PC-9 (cell line): ENCODE measurements at places on chromosomes 13 and 19. TPM values are rescaled to one million over a fixed set of nuclear protein-coding genes. Genes with fewer than 3 reads are reported as not detected.
A peak's percentile ranks its signal among the peaks of the same experiment; 100 is the strongest.

IGFL2 gene
- 1.0 TPM in 1 of 2 replicates, not detected in the other for total RNA-seq

ZNF135 gene
- 0.15 TPM in 1 of 2 replicates, not detected in the other for total RNA-seq

DNA sequence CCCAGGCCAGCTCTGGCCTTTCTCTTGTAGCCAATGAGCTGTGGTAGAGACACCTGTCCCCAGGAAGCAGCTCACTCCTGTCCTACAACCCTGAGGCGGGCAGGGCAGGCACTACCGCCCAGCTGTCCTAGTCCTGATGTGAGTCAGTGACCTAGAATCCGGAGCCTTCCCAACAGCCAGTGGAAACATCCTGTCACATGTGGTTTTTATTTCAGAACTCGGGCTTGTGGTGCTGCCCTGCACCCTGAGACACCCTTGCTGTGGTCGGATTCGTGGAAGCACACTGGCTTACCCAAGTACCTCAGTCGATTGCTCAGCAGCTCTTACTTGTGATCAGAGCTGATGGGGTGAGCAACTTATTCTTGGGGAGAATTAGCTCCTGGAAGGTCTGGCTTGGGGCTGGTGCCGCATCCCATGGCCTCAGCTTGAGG is 83.6 kb upstream of the ARHGEF7 start:
- DNase-seq: peak; percentile 35
- H3K27me3 ChIP-seq: peaks cover 22% of the 10 kb centered on the region; the same call in 1 of the 2 replicates
- H3K27ac ChIP-seq: no peak overlapping the region
- no peak overlapping the region for H3K4me3 ChIP-seq
- no peaks in the 10 kb centered on the region for H3K36me3 ChIP-seq

RGCC gene
- 3.4 and 4.8 TPM in 2 replicates for total RNA-seq

PRMT1 gene
- 228 and 261 TPM in 2 replicates for total RNA-seq

DNA sequence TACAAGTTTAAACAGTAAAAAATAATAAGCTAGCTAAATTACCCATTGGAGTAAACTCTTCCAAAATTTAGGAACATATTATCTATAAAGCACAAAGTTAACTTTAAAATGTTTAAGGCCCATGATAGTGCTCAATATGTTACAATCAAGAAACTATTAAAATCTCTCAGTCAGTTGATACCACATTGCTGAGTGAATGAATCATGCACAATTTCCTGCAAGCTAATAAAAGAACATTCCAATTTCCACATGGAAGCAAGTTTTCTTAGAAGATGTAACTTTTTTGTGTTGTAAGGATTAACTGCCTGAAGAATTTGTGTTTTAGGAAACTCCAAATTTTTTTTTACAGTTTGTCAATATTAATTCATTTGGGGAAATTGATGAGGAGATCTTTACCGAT is 666.6 kb downstream of the SLITRK1 start:
- H3K4me3 ChIP-seq: no peak overlapping the region
- H3K27ac ChIP-seq: no peak overlapping the region
- DNase-seq: no peak
- no peaks in the 10 kb centered on the region for H3K4me1 ChIP-seq
- H3K27me3 ChIP-seq: no peaks in the 10 kb centered on the region

HCN2 gene
- total RNA-seq: 1.5 and 2.0 TPM in 2 replicates

FGF9 gene
- not detected in 2 replicates for total RNA-seq

- peaks cover 26% of the 10 kb centered on the region for H3K4me1 ChIP-seq
- H3K27me3 ChIP-seq: no peaks in the 10 kb centered on the region
- peaks cover 46% of the 10 kb centered on the region for H3K36me3 ChIP-seq
- no peak overlapping the region for H3K4me3 ChIP-seq
- peak overlapping the region; percentile 56 for H3K27ac ChIP-seq
Measured at GRCh38 chr19:24059563-24060295, 27.3 kb upstream of the ZNF254 start.

LYPD3 gene
- 70.8 and 78.3 TPM in 2 replicates for total RNA-seq

ZNF583 gene
- total RNA-seq: 2.5 and 3.1 TPM in 2 replicates

U2AF2 gene
- 252 and 323 TPM in 2 replicates for total RNA-seq

DNA sequence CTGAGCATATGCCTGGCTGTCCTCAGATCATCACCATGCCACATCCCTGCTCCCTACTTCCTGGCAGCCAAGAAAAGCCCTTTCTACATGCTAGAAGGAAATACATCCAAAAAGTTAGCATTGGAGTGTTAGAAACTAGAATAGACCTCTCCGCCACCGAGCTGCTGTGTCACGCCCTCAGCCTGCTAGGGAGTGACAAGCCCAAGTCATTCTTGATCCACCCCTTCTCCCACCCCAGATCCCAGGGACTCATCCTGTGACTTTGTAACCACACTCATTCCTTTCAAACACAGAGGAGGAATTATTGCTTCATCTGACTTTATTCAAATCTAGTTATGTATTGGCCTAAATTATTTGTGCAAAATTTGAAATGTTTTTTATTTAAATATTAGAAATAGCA is 45.3 kb downstream of the POLR1D start:
- no peaks in the 10 kb centered on the region for H3K27me3 ChIP-seq
- no peak overlapping the region for H3K4me3 ChIP-seq
- no peak for DNase-seq
- no peaks in the 10 kb centered on the region for H3K4me1 ChIP-seq
- no peaks in the 10 kb centered on the region for H3K36me3 ChIP-seq

- no peak overlapping the region for H3K4me3 ChIP-seq
- peaks cover 5% of the 10 kb centered on the region; the same call in 1 of the 2 replicates for H3K4me1 ChIP-seq
- H3K36me3 ChIP-seq: no peaks in the 10 kb centered on the region
- DNase-seq: no peak
Measured at GRCh38 chr19:13099073-13099999, 3.3 kb downstream of the LYL1 start.

- H3K4me1 ChIP-seq: no peaks in the 10 kb centered on the region
- H3K27me3 ChIP-seq: peaks cover 3% of the 10 kb centered on the region; the same call in 1 of the 2 replicates
- no peak overlapping the region for H3K27ac ChIP-seq
- H3K36me3 ChIP-seq: no peaks in the 10 kb centered on the region
Measured at GRCh38 chr19:4733755-4734345, 10.2 kb upstream of the DPP9 start.

DNA sequence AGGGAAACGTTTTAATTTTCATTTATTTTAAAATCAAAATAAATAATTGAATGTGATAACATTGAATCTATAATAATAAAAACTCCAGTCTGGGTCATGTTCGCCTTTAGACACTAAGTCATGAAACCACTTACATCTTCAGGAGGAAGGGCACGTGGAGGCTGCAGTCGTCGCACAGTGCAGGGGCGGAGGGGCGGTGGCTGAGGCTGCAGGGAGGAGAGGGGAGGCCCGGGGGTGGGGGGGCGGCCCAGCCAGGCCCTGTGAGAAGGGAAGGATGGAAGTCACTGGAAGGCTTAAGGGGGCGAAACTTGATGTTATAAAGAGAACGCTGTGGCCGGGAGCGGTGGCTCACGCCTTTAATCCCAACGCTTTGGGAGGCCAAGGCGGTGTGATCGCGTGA is 14.9 kb upstream of the LATS2 start:
- no peak for DNase-seq
- H3K27ac ChIP-seq: no peak overlapping the region
- no peaks in the 10 kb centered on the region for H3K36me3 ChIP-seq
- no peaks in the 10 kb centered on the region for H3K27me3 ChIP-seq

FFAR3 gene
- not detected in 2 replicates for total RNA-seq

GRCh38 chr19:33722456-33723239 is 74.0 kb upstream of the KCTD15 start:
- H3K36me3 ChIP-seq: no peaks in the 10 kb centered on the region
- no peak overlapping the region for H3K4me3 ChIP-seq
- no peaks in the 10 kb centered on the region for H3K4me1 ChIP-seq
- DNase-seq: no peak
- H3K27ac ChIP-seq: no peak overlapping the region

ZNF540 gene
- total RNA-seq: 0.25 and 0.37 TPM in 2 replicates

DNA sequence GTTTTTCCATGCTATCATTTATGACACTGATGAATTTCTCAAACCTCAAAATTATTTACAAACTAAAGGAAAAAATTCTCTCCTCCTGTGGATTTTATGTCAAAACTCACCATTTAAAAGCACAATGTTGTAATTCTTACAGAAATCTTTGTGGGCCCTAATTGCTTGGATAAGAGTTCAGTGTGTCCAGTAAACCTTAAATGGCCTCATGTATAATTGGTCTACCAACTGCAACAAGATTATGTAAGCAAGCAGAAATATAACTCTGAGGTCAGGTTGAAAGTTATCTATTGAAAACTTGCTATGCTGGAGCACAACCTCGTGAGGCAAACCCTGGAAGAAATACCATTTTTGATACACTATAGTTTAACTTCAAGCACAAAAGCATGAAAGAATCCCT is 22.0 kb downstream of the VWA8 start:
- H3K4me3 ChIP-seq: no peak overlapping the region
- H3K27ac ChIP-seq: no peak overlapping the region
- H3K27me3 ChIP-seq: no peaks in the 10 kb centered on the region
- no peaks in the 10 kb centered on the region for H3K36me3 ChIP-seq
- H3K4me1 ChIP-seq: no peaks in the 10 kb centered on the region

DNA sequence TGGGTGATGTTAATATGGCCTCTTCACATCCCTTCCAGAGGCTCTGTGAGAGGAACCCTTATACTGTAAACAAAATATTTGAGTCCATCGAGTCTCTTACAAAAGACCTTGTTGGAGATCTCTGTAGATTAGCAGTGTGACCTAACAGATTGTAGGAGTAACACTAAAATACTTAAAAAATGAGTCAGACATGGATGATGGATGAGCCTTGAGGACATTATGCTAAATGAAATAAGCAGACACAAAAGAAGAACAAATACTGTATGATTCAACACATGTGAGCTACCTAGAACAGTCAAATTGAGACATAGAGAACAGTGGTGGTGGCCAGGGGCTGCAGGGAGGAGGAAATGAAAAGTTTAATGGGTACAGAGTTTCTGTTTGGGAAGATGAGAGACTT is 152.2 kb upstream of the UBL3 start:
- no peaks in the 10 kb centered on the region for H3K36me3 ChIP-seq
- H3K4me3 ChIP-seq: no peak overlapping the region
- peak overlapping the region; percentile 12; the same call in 1 of the 2 replicates for H3K27ac ChIP-seq

FOXO1 gene
- total RNA-seq: 9.0 and 10.5 TPM in 2 replicates

DNA sequence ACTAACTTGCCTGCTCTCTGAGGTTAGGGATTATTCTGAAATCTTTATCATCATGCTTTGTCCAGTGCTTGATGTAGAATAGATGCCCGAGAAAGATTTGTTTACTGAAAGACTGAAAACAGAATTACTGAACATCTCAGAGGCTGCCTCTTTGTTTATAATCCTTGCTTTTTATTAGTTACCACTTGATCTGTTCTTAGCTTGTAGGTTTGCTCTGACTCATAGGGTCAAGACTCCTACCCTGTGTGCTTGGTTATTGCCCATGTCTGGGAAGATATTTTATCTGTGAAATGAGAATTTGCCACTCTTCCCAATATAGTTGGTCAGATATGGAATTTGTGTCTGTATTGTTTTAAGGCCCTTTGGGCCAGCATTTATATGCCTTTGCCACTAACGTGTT is 675.3 kb downstream of the DIAPH3 start:
- H3K27me3 ChIP-seq: no peaks in the 10 kb centered on the region
- H3K4me1 ChIP-seq: no peaks in the 10 kb centered on the region
- no peak for DNase-seq
- H3K36me3 ChIP-seq: no peaks in the 10 kb centered on the region

GRCh38 chr19:53612762-53613526 is 18.9 kb upstream of the DPRX start:
- H3K4me1 ChIP-seq: peaks cover 30% of the 10 kb centered on the region
- H3K27ac ChIP-seq: peak overlapping the region; percentile 43
- H3K27me3 ChIP-seq: no peaks in the 10 kb centered on the region
- H3K36me3 ChIP-seq: no peaks in the 10 kb centered on the region
- peak overlapping the region; percentile 6; the same call in 1 of the 2 replicates for H3K4me3 ChIP-seq
- peak; percentile 86 for DNase-seq

SIGLEC5 gene
- total RNA-seq: not detected in 2 replicates

DNA sequence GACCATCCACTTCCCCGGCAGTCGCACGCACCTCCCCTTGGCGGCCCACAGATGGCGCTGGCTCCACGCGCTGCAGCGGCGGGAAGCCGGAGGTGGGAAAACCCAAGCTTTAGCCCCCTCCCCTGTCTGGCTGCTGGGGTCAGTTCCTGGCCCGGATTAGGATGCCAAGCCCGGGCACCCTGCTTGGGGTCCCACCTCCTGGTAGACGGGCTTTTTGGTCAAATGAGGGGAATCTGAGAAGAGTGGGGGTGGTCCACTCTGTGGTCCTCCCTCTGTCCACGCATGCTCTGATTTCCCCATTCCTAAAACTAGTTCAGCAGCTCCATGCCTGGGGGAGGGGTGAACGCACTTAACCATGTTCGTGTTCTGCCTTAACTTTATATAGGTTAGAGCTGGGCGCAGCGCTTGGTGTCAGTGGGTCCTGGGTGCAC is 8.1 kb upstream of the ADGRE2 start:
- H3K4me1 ChIP-seq: peaks cover 9% of the 10 kb centered on the region
- H3K36me3 ChIP-seq: no peaks in the 10 kb centered on the region
- peak overlapping the region; percentile 48; the same call in 1 of the 2 replicates for H3K4me3 ChIP-seq
- no peak for DNase-seq

GRCh38 chr19:12984683-12985048 is 10.6 kb upstream of the NFIX start:
- H3K36me3 ChIP-seq: no peaks in the 10 kb centered on the region
- H3K4me1 ChIP-seq: peaks cover 15% of the 10 kb centered on the region
- DNase-seq: no peak
- H3K27me3 ChIP-seq: peaks cover 19% of the 10 kb centered on the region

DNA sequence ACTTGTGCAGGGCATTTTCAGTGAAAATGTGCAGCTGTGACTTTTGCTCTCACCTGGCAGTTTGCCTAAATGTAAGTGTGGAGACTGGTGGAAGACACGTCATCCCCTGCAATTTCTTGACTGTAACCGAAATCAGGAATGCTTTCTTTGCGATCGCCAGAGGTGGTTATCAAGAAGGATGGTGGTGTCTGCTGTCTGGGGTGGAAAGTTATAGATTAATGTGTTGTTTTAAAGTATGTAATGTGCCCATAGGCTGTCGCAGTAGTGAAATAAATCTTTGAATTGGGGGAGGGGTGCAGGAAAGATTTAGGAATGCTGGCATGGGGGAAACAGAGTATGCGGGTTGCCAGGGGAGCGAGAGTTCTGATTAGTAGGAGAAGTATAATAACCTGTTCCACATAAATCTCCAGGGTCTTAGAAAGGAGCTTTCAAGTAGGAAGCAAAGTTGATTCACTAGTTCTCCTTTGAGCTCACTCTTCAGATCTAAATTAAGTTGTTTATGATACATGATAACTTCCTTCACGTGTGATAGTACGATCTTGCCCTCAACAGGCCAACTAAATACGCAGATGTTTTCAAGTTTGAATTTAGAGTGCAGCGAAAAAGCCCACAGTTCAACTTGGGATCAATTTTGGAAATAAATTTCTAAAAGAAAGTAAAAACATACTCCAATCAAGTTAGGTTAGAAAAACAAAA is 1520.0 kb upstream of the SLC10A2 start:
- H3K27me3 ChIP-seq: no peaks in the 10 kb centered on the region
- DNase-seq: no peak
- no peak overlapping the region for H3K27ac ChIP-seq
- H3K36me3 ChIP-seq: no peaks in the 10 kb centered on the region

- no peaks in the 10 kb centered on the region for H3K27me3 ChIP-seq
- H3K4me1 ChIP-seq: peaks cover 32% of the 10 kb centered on the region
- no peaks in the 10 kb centered on the region for H3K36me3 ChIP-seq
- H3K4me3 ChIP-seq: no peak overlapping the region
- no peak overlapping the region for H3K27ac ChIP-seq
Measured at GRCh38 chr13:44103429-44104196, 223.9 kb downstream of the LACC1 start.

KIR2DL3 gene
- not detected in 2 replicates for total RNA-seq

- no peaks in the 10 kb centered on the region for H3K36me3 ChIP-seq
- peaks cover 49% of the 10 kb centered on the region for H3K27me3 ChIP-seq
- H3K27ac ChIP-seq: no peak overlapping the region
- DNase-seq: no peak
- no peak overlapping the region for H3K4me3 ChIP-seq
Measured at GRCh38 chr13:23392313-23392712, 41.2 kb downstream of the SACS start.

GRCh38 chr19:45995715-45996385 is 583 bp downstream of the CCDC61 start:
- peaks cover 11% of the 10 kb centered on the region for H3K4me1 ChIP-seq
- no peaks in the 10 kb centered on the region for H3K27me3 ChIP-seq
- peak overlapping the region; percentile 77 for H3K4me3 ChIP-seq
- DNase-seq: no peak

PGPEP1 gene
- 42.0 and 53.6 TPM in 2 replicates for total RNA-seq
